ENCODE measurements at places on chromosomes 1 and 21.
A peak's percentile ranks its signal among the peaks of the same experiment; 100 is the strongest.

DNA sequence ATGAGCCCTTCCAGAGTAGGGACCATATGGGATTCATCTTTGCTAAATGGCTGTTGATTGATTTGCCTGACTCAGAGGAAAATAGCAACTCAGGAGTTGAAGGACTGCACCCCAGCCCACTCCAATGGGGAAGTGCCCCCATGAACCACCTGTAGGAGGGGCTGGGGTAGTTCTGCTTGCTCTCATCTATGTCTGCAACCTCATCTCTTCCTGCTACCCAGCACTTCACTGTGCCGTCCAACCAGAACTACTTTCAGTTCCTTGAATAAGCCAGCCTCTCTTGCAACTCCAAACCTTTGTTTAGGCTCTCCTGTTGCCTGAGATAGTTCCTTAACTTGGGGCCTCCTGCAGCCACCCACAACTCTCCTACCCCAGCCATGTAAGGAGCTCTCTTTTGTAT is 26.6 kb downstream of the BEND5 start:
- no peak for DNase-seq

DNA sequence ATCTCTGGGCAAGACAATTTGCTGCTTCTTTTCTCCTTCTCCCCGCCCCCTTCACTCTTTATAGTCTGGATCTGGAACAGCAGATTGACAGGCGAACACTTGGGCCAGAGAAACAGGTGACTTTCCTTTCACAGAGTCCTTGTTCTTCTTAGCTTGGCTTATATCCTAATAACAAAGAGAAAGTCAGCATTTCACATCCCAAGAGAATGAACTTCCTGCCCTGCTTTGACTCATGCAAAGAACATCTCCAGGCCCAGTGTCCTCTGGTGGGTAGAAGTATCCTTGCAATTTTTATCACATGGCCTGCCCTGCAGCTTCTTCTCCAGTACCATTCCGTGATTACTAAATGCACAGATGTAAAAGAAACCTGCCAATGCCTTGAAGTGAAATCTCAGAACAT is 764.4 kb downstream of the ADGRL2 start:
- no peak for DNase-seq

DNA sequence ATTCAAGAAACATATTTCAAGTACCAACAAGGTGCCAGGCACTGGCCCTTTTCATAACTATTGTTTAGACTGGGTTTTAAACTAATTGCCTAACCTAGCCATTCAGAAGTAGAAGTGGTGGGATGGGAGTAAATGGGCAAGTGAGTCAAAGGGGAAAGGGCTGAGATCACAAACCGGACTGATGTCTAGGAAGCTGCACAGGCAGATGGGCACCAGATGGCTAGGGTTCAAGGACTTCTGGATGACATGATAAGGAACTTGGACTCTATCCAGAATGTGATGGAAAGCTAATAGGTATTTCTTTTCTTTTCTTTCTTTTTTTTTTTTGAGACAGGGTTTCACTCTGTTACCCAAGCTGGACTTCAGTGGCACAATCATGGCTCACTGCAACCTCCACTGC is 46.6 kb downstream of the LYST start:
- no peak for DNase-seq

DNA sequence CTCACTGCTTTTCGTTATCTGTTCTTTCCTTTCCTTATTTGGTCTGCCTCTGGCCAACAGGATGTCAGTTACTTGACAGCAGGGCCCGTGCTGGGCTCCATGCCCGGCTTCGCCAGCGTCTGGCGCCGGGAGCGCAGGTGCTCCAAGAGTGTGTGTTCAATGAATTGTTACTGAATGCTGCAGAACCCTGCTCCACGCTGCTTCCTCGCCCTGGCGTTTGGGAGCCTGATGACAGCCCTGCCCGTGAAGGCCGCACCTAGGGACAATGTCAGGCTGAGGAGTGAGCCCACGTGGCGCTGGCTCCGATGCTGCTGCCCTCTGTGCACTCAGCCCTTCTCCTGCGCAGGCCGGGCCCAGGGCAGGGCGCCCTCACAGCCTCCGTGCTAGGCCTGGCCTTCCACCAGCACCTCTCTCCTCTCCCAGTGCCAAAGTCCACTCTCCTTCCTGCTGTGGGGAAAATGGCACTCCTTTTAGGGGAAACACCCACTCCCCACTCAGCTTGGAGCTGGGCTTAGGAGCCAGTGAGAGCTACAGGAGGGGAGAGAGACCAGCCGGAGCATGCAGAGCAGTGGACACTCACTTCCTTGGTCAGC is 51.4 kb downstream of the ACBD3 start:
- DNase-seq, result no peak

DNA sequence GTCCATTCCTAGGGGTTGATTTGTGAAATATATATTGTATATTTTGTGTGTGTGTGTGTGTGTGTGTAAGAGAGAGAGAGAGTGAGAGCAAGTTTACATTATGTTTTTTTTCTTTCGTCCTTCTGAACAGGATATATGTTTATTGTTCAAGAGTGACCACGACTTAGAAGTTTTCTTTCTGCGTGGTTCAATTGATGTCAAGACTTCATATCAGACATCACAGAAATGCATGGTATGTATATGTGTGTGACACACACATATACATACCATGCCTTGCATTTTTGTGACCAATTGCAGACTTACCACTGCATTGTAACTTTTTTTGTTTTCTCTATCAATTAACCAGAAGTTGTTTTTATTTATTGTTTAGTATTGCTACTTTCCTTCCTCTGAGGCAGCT is 2.5 kb downstream of the RASAL2 start:
- DNase-seq, result no peak

- DNase-seq, result no peak
Observed at GRCh38 chr1:12499539-12500240, 118.3 kb downstream of the DHRS3 start.

DNA sequence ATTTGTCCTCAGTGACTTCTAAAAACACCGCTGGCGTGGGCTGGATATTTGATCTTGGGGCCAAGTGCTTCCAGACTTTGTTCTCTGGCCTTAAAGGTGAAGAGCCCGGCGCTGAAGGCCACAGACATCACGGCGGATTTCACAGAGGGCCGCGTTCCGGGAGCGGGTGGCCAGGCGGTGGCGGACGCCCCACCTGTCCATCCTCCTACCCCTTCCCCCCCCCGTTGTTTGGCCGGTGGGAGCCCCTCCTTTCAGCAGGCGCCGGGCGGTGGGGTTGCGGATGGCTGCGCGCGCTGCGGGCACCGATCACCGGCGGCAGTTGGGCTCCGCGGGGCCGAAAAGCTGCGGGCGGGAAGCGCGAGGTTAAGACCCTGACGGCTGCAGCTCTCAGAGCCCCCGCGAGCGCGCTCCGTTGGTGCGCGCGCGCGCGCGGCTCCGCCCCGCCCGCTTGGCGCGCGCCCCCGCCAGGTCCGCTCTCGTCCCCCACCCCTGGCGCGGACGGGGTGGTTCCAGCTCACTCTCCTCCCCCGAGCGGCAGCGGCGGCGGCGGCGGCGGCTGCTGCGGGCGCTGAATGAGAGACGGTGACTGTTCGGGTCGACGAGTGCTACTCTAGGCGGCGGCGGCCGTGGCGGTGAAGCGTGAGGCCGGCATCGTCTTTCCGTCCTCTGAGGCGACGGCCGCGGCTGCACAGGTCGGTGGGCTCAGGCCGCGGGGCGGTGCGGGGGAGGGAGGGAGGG is at the start of gene RALGPS2:
RALGPS2 (plus strand) TSS at position 517 of the 738 bp plus-strand sequence. CDS start 51,521 bp downstream, outside the sequence.
- DNase-seq, result peak; percentile 69

GRCh38 chr21:44932408-44933181 is 7.2 kb upstream of the SLX9 start:
- DNase-seq, result no peak

DNA sequence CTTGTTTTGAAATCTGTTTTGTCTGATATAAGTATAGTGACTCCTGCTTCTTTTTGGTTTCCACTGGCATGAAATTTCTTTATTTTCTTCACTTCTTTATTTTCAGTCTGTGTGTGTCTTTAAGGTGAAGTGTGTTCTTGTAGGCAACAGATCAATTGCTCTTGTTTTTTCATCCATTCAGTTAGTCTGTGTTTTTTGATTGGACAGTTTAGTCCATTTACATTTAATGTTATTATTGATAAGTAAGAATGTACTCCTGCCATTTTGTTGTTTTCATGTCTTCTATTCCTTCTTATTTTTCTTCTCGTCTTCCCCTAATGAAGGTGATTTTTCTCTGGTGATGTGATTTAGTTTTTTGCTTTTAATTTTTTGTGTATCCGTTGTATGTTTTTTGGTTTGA is 487.7 kb upstream of the PBX1 start:
- no peak for DNase-seq

- DNase-seq, result no peak
Observed at GRCh38 chr1:114388432-114389003, 122.5 kb downstream of the TRIM33 start.

DNA sequence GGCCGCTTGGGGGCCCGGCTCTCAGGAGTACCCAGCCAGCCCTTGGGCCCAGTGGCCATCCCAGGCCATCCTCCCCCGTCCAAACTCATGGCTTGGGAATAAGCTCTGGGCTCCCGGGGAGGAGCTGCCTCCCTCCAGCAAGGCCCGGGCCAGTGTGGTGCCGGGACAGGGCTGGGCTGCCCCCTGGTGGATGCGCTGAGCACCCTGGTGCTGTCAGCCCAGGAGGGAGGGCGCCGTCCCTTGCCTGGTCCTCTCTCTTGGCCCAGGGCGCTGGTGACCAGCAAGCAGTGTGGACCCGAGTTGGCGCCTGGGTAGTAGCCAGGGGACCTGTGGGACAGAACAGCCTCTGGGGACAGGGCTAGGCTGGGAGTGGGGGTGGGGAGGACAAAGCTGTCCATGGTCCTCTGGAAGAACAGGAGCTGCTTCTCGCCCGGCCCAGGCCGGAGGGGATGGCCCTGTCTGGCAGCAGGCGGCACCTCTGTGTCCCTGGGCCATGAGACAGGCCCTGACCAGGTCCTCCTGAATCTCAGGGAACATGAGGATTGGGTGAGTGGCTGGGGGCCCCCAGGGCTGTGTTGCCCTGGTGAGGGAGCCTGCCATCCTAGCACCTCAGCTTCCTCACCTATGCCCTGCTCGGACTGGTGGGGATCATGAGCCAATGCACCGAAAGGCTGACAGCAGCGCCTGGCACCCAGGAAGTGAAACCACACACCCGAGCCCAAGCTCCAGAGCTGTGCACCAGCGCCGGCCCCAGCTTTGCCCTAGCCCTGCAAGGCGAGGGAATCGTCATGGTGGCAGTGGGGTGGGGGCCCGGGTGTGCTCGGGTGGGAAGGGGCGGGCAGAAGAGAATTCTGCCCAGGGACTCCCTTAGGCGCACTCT is 9.4 kb downstream of the MORN1 start:
- DNase-seq, result peak; percentile 63

DNA sequence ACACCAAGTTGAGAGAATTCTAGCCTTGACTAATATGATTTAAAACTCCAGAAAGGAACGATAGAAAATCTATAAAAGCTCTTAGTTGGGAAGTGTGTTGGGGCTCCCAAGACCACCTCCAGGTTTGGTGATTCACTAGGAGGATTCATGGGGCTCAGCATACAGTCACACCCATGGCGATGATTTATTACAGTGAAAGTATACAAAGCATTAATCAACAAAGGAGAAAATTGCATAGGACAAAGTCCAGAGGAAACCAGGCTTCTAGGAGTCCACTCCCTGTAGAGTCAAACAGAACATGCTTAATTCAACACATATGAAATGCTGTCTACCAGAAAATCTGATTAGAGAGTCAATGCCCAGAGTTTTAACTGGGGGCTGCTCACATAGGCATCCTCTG is 4.8 kb downstream of the CDCA8 start:
- no peak for DNase-seq

GRCh38 chr1:61368876-61369275 is 286.5 kb downstream of the NFIA start:
- no peak for DNase-seq

GRCh38 chr1:67118646-67119045 is 16.1 kb downstream of the C1orf141 start:
- no peak for DNase-seq

DNA sequence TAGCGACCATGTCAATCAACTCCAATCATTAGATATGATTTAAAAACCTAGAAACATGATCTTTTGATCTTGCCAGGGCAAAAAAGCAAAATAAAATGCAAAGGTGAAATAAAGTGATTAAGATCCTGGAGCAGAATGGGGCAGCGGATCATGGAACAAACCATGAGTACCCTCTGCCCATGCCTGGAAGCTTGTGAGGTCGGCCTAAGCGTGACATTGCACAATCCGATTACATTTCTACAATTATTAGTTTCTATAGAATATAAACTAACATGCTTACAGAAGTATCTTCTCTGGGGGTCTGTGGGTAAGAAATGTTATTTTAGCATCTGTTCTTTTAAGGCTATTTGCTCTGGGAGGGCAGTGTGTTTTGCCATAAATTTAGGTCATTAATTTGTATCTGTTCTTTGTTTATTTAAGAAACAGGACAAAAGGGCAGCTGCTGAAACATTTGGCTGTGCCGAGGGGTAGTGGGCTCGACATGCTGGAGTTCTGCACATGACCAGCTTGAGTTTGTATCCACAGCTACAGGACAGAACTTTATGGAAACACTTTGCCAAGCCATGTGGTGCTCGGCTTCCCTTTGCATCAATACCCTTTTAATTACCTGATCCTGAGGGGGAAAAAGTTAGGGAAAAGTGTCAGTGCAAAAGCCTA is 55.9 kb downstream of the ZBTB18 start:
- no peak for DNase-seq

DNA sequence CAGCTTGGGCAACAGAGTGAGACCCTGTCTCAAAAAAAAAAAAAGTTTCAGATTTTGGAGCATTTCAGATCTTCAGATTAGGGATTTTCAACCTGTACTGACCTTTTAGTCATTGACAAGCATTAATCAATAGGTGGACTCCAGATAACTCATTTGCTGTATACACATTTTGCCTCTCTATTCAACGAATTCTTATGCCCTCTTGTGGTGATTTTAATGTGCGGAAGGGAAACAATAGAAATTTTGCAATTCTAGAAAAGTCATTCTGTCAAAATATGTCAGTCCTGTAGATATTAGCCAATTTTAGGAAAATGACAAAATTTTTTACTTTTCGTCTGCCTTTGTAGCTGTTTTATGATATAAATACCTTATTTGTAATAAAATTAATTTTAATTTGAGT is 11.6 kb upstream of the OR2G2 start:
- peak; percentile 21 for DNase-seq

- DNase-seq, result peak; percentile 61
Observed at GRCh38 chr1:92876351-92876750, 44.5 kb downstream of the RPL5 start.

DNA sequence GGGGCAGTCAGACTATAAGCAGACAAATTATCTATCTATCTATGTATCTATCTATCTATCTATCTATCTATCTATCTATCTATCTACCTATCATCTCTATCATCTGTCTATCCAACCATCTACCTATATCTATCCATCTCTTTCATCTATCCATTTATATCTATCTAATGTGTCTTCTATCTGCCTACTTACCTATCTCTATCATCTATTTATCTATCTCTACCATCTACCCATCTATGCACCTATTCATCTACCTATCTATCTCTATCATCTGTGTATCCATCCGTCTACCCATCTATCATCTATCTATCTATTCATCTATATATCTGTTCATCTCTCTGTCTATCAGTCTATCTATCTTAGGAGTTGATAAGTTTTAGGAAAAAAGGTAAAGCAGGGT is 10.8 kb upstream of the COG2 start:
- DNase-seq, result no peak

DNA sequence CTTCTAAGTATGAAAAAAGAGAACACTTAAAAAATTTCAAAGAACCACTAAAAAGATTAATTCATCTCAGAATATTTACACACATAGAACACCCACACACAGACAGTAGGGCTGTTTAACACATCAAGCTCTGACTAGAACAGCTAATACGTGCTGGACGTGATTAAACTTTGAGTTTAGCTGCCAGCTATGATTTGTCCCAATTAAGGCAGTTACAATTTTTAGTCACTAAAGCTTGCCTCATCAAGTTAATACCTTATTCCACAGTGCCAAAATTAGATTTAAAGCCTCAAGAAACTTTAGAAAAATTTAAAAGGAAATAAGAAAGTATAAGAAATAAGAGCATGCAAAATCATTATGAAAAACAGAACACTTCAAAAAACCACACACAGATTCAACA is 18.9 kb downstream of the SLC16A1 start:
- DNase-seq, result no peak
